SJCRH30 (cell line): ENCODE measurements at places on chromosomes 2 and 18.

GRCh38 chr18:78816114-78816513 is 163.5 kb upstream of the SALL3 start:
- no peak for DNase-seq

GRCh38 chr2:176151442-176152287 is at the start of gene HOXD4:
Gene HOXD4, plus strand, starts transcription at chr2:176151550. Its CDS starts 84 bp downstream, at chr2:176151634.
- no peak for DNase-seq

- no peak for DNase-seq
Observed at GRCh38 chr2:184316921-184317320, 281.4 kb upstream of the ZNF804A start.

DNA sequence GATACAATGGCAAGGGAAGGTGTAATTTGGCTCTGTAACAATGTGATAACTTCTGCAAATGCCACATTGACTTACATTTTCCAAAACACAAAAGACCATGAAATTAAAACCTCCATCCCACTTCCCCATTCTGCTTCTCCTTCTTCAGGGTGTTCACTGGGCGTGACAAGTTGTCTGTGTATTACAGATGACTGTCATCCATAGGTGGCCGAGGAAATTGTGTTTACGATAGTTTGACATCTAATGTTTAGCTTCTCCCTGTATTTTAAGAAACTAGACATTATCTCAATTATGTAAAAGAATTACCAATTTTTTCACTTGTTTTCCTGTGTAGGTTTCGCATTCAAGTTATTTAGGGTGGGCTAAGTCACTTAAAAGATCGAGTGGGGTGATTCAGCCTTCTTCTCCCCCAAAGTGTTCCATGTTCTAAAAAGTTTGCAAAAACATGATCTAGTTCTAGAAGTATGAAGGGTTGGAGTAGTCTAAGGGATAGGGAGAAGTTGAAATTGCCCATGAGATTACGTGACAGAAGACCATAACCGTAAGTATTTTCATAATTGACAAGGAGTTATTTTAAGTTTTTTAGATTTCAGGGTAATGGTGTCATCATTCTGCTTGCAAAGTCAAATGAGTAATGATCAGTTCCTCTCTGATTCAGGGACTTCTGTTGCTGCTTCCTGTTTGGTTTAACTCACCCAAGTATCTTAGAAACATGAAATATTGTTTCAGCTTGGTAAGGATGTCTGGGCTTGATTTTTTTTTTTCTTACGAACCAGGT is 25.2 kb upstream of the CYTIP start:
- no peak for DNase-seq

GRCh38 chr2:154457286-154457685 is 241.2 kb upstream of the KCNJ3 start:
- no peak for DNase-seq

DNA sequence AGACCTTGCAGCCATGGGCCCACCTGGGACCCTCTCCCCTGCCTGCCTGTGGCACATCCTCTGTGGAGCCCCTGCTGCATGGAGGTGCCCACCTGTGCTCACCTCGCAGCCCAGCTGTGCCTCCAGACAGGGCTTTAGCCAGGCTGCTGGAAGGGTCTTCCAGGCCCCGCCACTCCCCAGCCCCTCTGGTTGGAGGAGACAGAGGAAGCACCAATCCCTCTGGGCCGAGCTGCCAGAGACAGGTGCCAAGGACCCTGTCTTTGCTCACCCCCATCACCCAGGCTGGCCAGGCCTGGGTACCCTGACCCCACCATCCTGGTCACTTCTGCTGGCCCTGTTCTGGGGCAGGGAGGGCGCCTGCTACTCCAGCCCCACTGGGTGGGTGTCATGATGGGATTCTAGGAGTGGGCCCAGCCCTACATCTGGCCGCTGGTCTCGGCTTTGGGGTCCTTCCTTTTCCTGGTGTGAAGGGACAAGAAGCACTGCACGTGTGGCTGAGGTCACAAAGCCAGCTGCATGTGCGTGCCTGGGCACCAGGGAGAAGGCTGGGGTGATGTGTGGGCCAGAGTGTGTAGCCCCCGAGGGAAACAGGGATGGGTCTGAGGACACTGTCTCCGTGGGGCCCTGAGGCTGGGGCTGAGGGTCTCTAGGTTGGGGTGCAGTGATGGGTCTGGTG is 9.3 kb upstream of the NEU4 start:
- DNase-seq: no peak

DNA sequence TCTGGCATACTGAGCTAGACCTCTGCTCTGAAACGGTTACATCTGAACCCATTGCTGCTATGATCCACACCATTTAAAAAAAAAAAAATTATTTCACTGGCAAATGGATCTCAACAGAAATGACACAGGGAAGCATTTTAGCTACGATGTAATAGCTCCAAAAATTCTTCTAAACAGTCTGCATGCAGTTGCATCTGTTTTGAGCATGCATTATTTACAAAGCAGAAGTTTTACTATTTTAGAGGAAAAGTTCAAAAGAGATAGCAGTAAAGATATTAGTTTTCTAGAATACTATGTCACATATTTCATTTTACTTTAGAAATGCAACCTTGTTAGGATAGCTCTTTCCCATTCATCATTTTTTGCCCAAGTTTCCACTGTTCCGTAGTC is 265.7 kb downstream of the MEIS1 start:
- DNase-seq: no peak

GRCh38 chr2:38407111-38407682 is 30.1 kb upstream of the ATL2 start:
- DNase-seq: no peak

- DNase-seq: no peak
Observed at GRCh38 chr2:86297382-86298147, 39.9 kb downstream of the REEP1 start.

DNA sequence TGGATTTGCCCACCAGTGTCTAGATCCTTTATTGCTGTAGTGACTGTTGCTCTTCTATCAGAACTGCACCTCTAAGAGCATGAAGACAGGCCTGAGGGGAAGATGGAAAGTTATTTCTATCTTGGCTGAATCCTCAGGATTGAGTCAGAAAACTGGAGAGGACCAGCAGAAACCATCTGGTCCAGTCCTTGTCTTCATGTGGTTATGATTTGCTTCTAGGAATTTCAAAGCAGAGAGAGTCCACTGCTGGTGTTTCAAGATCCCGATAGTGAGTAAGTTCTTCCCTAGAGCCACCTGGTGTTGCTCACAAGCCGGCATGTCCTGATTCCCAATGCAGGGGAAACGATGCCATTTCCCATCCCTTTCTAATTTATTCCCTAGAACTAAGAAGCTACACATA is 84.2 kb downstream of the NCKAP5 start:
- no peak for DNase-seq

DNA sequence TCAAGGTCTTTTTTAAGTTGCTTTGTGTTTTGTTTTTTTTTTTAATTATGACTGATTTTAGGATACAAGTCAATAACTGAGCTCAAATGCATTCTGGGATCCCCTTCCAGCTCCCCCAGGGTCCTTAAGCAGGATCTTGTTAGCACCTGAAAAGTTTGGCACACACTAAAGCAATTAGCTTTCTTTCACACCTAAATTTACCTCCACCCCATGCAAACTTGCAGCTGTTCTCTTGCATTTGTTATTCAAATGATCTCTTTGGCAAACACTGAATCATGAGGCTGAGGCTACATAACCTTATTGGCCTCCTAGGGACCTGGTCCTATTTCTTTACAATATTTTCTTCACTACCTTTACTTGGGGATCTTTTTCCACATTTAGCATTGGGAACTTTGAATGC is 2026.1 kb upstream of the CELF4 start:
- no peak for DNase-seq

DNA sequence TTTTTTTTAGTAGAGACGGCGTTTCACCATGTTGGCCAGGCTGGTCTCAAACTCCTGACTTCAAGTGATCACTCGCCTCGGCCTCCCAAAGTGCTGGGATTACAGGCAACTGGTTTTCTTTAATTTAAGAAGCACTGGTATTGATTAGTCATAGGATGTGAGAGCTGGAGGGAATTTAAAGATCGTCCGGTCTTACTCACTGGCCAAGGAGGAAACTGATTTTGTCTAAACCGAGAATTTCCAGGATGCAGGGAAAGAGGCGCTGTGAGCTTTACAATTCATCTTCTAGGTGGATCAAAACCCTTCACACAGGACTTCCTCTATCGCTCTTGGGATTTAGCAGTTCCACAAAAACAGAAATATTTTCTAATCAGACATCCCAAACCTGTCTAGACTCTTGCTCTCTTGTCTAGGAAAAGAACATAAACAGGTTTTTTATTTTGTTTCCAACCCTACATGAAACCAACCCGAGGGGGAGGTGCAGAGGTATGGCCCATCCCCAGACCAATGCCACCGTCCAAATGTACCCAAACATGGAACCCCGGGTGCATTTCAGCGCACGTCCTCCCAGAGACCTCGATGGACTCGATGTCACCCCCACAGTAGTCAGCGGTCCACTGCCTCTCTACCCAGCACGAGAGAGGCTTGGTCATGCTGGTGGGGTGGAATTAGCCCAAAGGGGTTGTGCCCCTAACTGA is 12.5 kb upstream of the TUBB6 start:
- DNase-seq: no peak

- DNase-seq: no peak
Observed at GRCh38 chr2:29770846-29771245, 150.5 kb downstream of the ALK start.

GRCh38 chr2:230244211-230244610 is 18.7 kb downstream of the SP140 start:
- DNase-seq: no peak

- DNase-seq: no peak
Observed at GRCh38 chr2:160199683-160200389, at the start of gene ITGB6. Gene ITGB6, minus strand, starts transcription at chr2:160200272. Its CDS starts 209 bp downstream, at chr2:160200063.

GRCh38 chr2:52395912-52396311 is 1364.0 kb upstream of the NRXN1 start:
- DNase-seq: no peak
